ENCODE measurements at places on chromosomes 4 and X.

- DNase-seq, result no peak
Observed at GRCh38 chrX:77977095-77977494, 7.7 kb upstream of the PGAM4 start.

DNA sequence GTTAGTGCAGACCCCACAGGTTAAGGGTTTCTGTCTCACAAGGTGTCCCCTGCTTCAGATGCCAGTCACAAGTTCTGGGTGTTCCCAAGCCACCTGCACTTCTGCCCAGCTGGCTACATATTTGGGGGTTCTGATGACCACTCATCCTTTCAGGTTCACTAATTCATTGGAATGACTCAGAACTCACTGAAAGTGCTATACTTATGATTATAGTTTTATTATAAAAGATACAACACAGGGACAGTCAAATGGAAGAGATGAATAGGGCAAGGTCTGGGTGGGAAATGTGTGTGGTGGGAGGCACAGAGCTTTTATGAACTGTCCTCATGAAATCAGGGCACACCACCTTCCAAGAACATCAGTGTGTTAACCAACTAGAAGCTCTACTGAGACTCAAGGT is 97.7 kb upstream of the CASK start:
- DNase-seq, result no peak

DNA sequence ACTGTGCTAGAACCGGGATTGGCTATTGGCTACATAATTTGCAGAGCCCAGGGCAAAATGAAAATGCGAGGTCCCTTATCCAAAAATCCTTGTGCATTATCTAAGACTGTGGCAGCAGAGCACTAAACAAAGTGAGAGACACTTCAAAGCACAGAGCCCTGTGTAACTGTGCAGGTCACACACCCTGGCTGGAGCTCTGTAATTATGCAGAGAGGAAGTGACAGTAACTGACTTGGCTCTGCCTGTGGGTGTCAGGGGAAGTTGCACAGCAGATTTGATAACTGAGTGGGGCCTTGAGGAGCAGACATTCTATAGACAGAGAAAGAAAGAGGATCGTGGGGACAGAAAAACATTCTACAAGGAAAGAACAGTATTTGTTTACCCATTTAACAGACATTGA is 173.5 kb upstream of the FMR1 start:
- no peak for DNase-seq

DNA sequence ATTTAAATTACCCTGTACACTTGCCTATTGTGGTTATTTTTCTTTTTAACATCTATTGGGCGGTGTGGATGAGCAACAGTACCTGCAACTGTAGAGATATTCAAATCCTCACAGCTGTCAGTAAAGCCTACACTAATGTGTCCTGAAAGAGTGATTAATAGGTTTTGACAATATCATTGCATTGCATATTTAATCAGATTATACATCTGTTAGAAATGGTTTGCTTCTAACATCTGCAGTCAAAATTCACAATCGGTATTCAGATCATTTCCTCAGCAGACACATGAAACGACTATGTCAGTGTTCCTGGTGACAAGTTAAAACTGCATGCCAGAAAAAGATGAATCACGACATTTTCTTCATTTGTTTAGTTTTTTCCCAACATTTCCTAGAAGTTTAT is 254.6 kb upstream of the EPHA5 start:
- DNase-seq, result no peak

DNA sequence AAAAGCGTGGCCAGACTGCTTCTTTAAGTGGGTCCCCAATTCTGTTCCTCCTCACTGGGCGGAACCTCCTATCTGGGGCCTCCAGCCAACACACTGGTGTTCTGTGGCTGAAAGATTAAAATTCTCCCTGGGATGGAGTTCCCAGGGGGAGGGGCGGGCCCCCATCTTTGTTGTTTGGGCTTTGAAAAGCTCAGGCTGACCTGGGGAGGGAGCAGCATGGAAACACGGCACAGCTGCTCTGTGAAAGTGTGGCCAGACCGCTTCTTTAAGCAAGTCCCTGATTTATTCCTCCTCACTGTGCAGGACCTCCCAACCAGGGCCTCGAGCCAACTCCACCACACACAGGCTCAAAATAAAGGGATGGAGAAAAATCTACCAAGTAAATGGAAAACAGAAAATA is 219.5 kb downstream of the TMEM47 start:
- DNase-seq, result no peak

DNA sequence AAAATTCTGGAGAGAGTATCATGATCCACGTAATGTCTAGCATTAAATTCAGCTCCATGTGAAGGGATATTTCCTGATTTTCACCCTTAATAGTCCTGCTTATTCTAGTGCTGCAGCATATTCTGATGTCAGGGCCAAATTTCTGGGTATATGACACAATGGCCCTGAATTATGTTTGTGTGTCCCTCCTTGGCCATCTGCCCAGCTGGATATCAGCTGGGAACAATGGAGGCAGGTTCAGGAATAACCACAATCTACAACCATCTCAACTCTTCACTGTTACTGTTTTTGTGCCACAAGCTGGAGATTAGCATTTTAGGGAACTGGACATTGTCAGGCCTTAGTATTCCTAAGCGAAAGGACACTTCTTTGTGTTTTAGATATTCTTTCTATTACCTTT is 3.5 kb downstream of the GLRB start:
- DNase-seq, result no peak

DNA sequence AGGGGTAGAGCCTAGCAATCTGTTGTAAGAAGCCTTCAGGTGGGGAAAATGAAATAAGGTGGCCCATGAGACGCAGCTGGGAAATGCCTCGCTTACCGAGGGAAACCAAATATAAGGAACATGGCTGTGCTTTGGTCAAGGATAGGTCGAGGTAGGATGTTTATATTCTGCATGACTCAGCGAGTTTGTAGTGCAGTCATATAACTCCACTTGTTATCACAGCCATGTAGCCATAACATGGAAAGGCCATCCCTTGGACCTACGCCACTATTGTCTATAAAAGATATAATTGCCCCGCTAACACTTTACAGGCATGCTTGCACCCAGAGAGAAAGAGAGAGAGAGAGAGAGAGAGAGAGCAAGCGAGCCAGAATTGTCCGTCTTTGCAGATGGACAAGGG is 80.9 kb upstream of the GLRA2 start:
- no peak for DNase-seq

- DNase-seq, result no peak
Observed at GRCh38 chr4:26685250-26685649, 101.4 kb downstream of the TBC1D19 start.

- no peak for DNase-seq
Observed at GRCh38 chr4:64584125-64584524, 174.9 kb upstream of the TECRL start.

DNA sequence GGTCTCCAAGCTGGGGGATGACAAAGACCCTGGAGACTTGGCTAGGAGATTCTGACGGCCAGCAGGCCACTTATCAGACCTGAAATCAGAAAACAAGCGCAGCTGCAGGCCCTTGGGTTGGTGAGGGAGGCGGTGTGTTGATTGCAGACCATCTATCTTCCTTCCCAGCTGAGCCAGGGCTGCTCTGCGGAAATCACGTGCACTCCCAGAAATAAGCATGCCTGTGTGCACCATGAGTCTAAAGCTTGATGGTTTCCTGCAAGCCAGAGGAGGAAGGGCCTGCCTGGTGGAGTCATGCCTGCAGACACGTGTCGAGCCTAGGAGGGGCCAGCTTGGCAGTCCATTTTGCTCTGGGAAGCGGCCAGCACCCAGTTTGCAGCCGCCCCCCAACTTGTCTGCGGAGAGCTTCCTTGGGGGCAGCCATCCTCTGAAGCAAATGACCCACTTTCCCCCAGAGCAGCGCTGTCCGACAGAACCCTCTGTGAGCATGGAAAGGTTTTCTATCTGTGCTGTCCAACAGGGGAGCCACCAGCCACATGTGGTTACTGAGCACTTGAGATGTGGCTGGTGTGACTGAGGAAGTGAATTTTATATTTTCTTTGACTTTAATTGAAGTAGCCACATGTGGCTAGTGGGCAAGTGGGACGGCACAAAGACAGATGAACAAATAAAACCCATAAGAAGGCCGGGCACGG is 175.7 kb upstream of the BCOR start:
- no peak for DNase-seq

DNA sequence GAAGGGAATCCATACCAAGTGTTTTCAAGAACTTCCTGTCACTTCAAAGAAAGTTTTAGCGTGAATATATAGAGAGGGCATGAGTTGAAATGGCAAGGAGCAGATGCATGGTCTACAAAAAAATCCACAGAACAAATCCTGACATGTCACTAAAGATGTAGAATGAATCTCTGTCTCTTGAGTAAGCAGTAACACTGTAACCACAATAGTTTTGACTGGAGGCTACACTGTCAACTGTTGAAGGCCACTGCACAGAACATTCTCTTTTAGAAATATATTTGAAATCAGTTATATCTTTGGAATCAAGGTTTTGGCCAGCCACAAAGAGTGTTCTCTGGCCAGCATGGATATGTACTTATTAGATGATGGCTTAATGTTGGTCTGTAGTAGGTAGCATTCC is 83.8 kb downstream of the VCX3B start:
- no peak for DNase-seq
